AG09309 (cell line): ENCODE measurements at places on chromosomes 12 and 14.

DNA sequence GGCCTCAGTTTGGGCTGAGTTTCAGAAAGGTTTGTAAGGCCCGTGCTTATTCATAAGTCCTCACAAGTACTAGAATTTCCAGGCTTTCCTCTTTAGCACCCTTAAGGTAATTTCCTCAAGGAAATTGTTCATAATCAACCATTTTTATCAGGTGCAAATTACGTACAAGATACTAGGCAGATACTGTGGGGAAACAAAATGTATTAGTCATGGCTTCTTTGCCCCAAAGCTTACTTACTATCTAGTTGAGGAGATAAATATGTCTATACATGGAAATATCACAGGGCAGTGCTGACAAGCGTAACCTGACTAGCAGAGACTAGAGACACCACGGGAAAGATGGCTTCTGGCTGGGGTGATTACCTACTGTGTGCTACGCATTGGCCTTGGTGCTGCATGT is 22.5 kb downstream of the MAX start:
- no peak for DNase-seq

- no peak for DNase-seq
Observed at GRCh38 chr12:108702595-108703320, 28.6 kb downstream of the CORO1C start.

DNA sequence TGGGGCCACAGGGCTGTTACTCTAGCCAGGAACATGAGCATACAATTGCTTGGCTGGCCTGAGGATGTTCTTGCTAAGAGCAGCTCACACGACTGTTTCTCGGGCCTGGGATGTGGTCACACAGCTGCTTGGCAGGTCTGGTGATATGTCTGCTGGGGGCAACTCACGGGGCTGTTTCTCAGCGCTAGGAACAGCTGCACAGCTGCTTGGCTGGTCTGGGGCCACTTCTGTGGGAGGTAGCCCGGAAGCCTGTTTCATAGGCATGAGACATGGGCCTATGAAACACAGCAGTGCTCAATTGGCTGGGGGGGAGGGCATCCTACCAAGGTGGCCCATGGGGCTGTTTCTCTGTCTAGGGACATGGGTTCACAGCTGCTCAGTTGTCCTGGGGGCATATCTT is 73.4 kb upstream of the DDHD1 start:
- no peak for DNase-seq

- no peak for DNase-seq
Observed at GRCh38 chr14:64937821-64938193, 4.7 kb downstream of the GPX2 start.

DNA sequence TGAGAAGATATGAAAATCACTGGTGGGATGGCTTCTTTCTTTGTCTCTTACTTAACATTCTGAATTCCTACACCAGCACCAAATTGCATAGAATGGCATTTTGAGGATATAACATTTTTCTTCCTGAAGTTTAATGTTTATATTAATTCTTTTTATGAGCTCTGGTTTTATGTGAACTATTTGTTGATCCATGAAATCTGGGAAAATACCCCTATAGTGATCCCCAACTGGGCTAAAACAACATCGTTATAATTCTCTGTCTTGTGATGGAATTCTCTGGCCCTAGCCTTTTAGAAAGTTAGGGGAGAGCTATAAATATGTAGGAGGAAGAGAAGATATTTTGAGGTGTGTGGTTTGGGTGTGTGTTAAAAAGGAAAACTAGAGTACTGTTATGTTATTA is 29.2 kb downstream of the PELI2 start:
- no peak for DNase-seq

- DNase-seq: no peak
Observed at GRCh38 chr12:47094804-47095203, 15.0 kb upstream of the AMIGO2 start.

DNA sequence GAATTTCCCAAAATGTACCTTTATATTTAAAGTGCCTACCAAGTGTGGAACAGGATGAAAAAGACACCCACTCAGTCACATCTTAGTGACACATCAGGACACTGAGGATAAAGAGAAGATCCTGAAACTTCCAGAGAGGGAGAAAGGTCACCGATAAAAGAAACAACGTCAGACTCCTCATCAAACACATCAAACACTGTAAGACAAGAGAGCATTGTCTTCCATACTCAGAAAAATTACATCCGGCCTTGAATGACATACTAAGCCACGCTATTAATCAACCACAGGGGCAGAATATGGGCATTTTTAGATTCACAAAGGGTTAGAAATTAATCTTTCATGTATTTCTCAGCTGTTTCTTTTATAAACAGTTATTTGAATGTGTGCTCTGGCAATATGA is 490.3 kb downstream of the APAF1 start:
- no peak for DNase-seq

DNA sequence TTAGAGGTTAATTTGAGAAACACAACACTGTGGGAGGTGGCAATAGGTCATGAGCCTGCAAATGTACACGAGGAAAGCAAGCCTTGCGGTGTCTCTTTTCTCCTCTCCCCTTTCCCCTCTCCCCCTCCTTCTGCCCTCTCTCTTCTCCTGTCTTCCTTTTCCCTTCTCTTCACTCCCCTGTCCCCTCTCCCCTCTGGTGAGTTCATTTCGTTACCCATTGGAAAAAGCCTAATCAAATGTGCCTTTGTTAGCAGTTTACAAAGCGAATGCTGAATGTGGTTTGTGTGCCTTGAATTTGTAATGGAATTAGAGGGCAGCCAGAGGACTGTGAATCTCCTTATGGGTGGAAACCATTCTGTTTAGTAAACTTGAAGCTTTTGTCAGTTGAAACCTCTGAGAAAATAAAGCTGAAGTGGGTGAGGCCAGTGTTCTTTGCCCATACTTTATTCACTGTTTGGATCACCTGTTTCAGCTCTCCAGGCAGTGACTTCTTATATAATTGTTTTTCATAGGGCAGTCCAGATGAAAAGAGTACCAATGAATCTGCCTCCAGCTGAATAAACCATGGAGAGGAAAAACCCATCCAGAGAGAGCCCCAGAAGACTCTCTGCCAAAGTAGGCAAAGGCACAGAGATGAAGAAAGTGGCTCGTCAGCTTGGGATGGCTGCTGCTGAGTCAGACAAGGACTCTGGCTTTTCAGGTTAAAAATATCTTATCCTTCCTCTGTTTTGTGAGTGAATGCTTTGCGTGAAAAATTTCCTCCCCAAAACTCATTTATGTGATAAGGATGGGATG is 7.3 kb downstream of the CIPC start:
- DNase-seq: no peak

GRCh38 chr12:3869865-3870264 is 3.3 kb downstream of the PARP11 start:
- no peak for DNase-seq

DNA sequence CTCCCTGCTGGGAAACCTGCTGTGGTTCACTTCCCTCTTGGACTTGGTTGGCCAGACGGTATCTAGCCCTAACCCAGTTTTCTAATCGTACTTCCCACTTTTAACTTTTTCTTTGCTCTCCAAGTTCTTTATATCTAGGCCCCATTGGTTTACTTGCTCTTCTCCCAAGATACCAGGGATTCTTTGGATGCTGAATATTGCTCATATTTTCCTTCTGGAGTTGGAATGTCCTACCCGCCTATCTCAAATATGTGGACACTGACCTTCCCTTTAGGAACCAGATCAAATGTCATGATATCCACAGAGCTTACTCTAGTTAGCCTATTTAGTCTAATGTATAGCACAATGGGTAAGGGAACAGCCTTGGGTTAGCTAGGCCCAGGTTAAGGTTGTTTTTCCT is 228.6 kb downstream of the DACT1 start:
- no peak for DNase-seq

GRCh38 chr12:55001198-55001868 is 16.8 kb upstream of the TESPA1 start:
- DNase-seq: no peak

- no peak for DNase-seq
Observed at GRCh38 chr12:3298603-3299002, 192.4 kb upstream of the PRMT8 start.

GRCh38 chr12:3389986-3390385 is 101.0 kb upstream of the PRMT8 start:
- DNase-seq: no peak

DNA sequence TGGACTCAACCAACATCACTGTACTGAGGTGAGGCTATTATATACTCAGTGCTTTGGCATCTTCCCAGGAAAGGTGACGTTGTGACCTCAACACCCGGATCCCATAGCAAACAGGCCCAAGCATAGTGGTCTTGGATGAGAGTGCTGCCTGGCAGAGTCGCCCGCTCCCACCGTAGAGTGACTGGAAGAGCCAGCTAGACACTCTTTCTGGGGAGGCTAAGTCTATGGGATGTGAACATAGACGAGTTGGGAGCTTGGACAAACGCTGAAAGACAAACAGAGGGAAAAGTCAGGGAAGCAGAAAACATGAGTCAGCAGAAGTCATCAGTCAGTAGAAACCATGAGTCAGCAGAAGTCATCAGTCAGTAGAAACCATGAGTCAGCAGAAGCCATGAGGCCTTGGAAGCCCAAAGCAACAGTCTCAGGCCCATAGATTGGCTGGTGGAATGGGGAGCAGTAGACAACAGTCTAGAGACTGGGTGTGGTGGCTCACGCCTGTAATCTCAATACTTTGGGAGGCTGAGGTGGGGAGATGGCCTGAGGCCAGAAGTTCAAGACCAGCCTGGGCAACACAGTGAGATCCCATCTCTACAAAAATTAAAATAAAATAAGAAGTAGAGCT is 66.4 kb upstream of the MAP1LC3B2 start:
- peak; percentile 44 for DNase-seq

DNA sequence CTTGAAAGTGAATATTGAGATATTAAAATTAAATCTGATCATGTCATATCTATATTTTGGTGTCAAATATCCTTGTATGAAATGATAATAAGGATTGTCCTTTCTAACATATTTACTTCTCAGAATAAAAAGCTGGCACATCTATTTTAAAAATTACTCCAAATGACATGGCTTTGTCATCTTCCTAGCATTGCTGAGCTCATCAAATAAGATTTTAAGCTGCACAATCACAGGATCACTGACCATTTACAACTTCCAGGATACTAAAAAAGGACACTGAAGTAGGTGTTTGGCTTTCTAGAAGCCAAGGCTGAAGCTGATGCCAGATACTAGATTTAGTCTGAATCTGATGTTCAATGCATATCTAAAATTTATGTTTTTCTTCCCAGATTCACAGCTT is 351.1 kb downstream of the BMP4 start:
- no peak for DNase-seq

DNA sequence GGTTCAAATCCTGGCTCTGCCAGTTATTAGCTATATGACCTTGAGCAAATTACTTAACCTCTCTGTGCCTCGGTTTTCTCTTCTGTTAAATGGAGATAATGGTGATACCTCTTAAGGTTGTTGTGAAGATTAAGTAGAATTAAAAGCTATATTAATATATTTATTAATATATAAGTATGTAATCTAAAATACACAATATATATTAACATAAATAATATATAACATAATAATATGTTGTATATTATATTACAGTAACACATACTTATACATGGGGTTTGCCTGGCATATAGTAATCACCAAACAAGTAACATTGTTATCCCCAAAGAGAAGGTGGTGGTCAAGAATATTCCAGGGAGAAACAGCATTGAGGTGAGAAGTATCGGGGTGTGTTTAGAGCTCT is 92.0 kb downstream of the CMKLR1 start:
- DNase-seq: no peak

GRCh38 chr12:101839324-101840283 is 8.8 kb upstream of the GNPTAB start:
- no peak for DNase-seq

- no peak for DNase-seq
Observed at GRCh38 chr14:87312169-87312893, 680.7 kb downstream of the GALC start.

- DNase-seq: peak; percentile 86
Observed at GRCh38 chr12:57454566-57455373, at the start of gene INHBE. TSS of gene INHBE (plus strand) at chr12:57455307. CDS start at chr12:57455537, 230 bp downstream.

- DNase-seq: no peak
Observed at GRCh38 chr12:82426081-82426480, 67.8 kb downstream of the METTL25 start.

DNA sequence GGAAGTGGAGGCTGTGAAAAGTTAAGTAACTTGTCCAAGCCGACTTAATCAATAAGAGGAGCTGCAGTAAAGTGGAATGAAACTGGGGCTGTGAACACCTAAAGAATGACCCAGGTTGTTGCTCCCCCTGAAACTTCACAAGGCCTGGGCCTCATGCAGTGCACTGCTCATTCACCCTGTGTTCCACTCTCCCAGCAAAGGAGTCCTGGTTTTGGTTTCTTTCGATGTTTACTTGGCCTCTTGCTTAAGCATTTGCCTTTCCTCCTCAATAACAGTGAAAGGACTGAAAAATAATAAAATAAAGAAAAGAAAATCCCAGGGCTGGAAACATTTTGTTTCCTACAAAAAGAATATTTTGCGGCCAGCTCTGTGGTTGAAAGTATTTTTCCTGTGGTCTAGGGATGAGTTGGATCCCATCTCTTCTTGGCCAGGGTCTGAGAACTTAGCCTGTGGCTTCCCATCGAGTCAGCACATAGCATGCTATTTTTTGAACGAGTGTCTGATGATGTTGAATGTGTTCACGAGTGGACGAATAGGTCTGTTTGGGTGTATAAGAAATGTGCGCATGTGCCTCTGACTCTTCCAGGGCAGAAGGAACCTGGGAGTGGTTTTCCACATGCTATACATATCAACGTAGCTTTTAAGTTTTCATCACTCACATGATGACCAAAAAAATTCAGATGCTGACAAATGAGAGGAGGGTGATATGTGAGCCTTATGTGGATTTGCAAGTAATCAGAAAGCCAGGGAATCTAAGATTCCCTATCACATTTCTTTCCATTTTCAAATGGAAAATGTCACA is 349.8 kb downstream of the ZFP36L1 start:
- peak; percentile 58 for DNase-seq

DNA sequence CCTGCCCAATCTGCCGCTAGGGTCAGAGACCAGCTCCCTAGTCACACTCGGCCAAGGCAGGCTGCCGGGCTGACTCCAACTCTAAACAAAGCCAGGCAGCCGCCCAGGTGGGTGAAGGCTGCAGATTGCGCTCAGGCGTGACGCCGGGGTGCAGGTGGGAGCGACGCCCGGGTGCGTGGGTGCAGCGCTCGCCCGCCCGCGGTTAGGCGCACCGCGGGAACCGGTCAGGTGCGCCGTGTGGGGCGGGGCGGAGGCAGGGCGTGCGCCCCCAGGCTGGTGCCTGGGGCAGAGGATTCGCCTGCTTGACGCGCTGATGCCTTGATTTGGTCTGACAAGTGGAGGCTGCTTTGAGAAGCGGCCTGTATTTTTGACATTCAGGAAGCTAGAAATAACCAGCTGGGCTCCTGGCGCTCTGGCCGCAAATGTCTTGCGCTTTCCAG is 126.7 kb upstream of the HIF1A start:
- DNase-seq: no peak
